ENCODE measurements at places on chromosomes 7 and 10.

DNA sequence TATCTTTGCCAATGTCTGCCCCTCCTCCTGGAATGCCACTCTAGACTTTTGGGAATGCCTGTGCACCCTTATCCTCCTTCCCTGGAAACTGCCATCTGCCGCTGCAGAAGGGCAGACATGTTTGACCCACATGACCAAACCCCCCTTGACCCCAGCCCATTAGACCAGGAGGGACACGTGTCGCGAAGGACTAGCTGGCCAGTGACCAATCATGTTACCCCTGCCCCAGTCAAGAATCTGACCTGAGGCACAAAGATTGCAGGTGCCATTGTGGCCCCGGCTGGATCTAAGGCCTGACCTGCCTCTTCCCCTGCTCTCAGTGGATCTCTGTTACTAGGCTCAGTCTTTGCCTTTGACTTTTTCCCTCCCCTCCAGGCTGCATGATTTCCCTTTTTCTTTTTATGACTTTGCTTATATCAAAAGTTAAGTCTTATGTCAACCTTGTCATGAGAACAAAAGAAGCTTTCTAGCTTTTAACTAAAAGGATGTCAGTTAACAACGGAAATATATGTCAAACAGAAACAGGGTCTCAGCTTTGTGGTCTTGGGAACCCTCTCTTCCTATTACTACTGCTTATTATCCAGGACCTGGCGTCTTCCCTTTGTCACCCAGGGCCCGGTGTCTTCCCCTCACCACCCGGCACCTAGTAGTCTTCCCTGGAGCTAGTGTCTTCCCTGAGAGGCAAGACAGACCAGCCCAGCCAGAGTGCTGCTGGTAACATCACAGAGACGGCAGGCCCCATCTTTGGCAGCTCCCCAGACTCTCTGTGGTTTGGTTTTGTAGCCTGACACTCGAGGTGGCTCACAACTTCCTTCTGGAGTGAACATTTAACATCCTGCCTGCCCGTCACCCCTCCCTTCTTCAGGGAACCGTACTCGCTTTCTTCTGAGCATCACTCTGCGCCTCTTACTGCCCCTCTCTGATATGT lies 24.4 kb upstream of the PPIF start:
- H3K4me3 ChIP-seq = peak overlapping the region; percentile 27
- peaks cover 63% of the 10 kb centered on the region for H3K4me1 ChIP-seq
- peak overlapping the region; percentile 86 for H3K27ac ChIP-seq
- H3K36me3 ChIP-seq = peaks cover 24% of the 10 kb centered on the region
- DNase-seq = peak; percentile 87
- H3K27me3 ChIP-seq = peaks cover 15% of the 10 kb centered on the region

DNA sequence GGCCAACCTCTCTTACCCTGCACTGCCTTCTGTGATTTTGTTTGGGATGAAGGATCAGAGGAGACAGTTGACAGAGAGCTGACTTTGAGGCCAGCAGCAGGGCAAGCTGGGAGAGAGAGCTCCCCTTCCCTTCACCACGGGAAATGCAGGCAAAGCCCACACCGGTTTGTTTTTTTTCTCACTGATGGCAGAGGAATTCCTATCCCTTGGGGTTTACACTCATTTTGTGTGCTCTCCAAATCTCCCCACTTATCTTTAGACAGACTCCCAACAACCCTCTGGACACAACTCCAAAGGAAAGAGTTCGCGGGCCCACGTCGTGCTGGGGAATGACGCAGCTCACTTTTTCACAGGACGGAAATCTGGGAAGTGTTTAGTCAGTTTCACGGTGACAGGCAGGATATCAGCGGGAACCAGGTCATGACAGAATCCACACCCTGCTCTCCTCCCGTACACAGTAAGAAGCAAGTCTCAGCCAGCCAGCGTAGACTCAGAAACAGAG lies 68.3 kb upstream of the FAM171A1 start:
- H3K36me3 ChIP-seq = no peaks in the 10 kb centered on the region
- H3K27me3 ChIP-seq = peaks cover 10% of the 10 kb centered on the region
- H3K4me3 ChIP-seq = peak overlapping the region; percentile 82
- H3K4me1 ChIP-seq = peaks cover 25% of the 10 kb centered on the region

DNA sequence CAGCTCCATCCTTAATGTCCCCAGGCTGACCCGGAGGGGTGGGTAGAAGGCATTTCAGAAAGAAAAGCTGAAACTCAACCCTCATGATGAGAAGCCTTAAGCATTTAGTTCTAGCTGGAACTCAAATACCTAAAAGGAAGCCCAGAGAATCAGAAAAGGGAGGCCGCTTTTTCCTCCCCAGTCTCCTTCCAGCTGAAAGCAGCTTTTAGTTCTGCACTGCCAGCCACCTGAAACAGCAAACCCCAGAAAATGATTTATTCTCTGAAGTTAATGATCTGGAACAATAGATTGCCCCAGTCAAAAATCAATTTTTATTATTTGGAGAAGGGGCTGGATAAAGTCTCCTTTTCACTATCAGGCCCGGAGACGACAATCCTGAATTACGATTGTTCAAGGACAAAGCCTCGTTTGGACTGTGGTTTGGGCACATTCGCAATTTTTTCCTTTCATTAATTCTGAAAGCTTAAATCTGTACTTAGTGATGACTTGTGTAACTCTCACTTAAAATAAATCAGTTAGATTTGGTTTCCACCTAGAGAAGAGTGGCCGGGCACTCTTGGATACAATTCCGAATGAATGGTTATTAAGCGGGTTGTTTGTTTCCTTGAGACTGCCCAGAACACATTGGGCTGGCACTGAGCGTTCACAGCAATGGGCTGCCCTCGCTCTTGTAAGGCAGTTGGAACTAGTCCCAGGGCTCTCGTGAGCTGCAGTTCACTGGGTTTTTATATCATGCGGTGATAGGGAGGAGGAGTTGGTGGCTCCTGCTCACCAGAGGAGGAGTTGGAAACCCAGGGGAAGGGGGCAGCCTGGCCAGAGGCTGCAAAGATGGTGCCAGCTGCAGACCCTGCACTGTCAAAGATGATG lies 262.2 kb downstream of the CCSER2 start:
- H3K4me3 ChIP-seq = no peak overlapping the region
- no peak overlapping the region for H3K27ac ChIP-seq
- no peaks in the 10 kb centered on the region for H3K4me1 ChIP-seq
- H3K36me3 ChIP-seq = no peaks in the 10 kb centered on the region
- no peak for DNase-seq

GRCh38 chr7:97104719-97105238 lies 12.7 kb upstream of the SDHAF3 start:
- H3K4me3 ChIP-seq = no peak overlapping the region
- H3K4me1 ChIP-seq = 0 out of 2 replicates have a peak, but pooled peaks cover 4% of the 10 kb centered on the region
- DNase-seq = peak; percentile 65
- no peak overlapping the region for H3K27ac ChIP-seq

GRCh38 chr10:132588301-132589013 lies 50.9 kb downstream of the INPP5A start:
- H3K27me3 ChIP-seq = no peaks in the 10 kb centered on the region
- peak overlapping the region; percentile 95 for H3K27ac ChIP-seq
- peaks cover 64% of the 10 kb centered on the region for H3K4me1 ChIP-seq
- peaks cover 20% of the 10 kb centered on the region for H3K36me3 ChIP-seq
- peak overlapping the region; percentile 80 for H3K4me3 ChIP-seq

GRCh38 chr7:82229164-82229563 lies 214.4 kb downstream of the CACNA2D1 start:
- no peak for DNase-seq
- H3K4me1 ChIP-seq = no peaks in the 10 kb centered on the region
- H3K4me3 ChIP-seq = no peak overlapping the region

DNA sequence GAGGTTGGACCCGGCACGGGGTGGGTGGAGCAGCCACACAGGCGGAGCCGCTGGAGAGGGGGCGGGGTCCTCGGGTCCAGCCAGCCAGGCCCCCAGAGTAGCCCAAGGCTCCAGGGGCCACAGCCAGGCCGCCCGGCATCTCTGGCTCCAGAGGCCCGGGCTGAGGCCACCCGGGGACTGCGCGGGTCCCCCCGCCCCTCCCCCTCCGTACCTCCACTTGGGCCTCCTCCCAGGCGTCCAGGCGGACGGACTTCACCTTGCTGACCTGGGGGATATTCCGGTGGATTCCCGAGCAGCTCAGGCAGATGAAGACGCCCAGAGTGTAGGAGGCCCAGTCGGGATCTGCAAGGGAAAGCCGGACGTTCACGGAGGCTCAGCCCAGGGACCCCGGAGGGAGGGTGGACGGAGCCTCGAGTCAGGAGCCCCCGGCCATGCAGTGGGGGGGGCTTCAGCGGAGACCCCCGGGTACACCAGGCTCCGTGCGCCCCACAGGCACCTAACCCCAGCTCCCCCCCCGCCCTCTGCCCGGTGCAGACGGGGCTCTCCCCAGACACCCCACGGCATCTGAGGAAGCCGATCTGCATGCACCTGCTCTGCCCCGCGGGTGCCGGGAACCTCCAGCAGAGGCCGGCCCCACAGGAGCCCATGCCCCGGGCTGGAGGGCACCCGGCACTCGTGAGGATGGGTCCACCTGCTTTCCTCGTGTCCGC lies 19.2 kb downstream of the ADAP1 start:
- peaks cover 9% of the 10 kb centered on the region for H3K27me3 ChIP-seq
- H3K36me3 ChIP-seq = no peaks in the 10 kb centered on the region

GRCh38 chr10:114223066-114223465 lies 16.0 kb upstream of the VWA2 start:
- no peak overlapping the region for H3K27ac ChIP-seq
- H3K36me3 ChIP-seq = no peaks in the 10 kb centered on the region
- no peak overlapping the region for H3K4me3 ChIP-seq

GRCh38 chr10:1557081-1557480 lies 180.2 kb downstream of the ADARB2 start:
- H3K36me3 ChIP-seq = peaks cover 4% of the 10 kb centered on the region
- H3K4me3 ChIP-seq = no peak overlapping the region
- H3K27me3 ChIP-seq = peaks cover 4% of the 10 kb centered on the region
- no peak for DNase-seq
- no peak overlapping the region for H3K27ac ChIP-seq
- H3K4me1 ChIP-seq = no peaks in the 10 kb centered on the region

DNA sequence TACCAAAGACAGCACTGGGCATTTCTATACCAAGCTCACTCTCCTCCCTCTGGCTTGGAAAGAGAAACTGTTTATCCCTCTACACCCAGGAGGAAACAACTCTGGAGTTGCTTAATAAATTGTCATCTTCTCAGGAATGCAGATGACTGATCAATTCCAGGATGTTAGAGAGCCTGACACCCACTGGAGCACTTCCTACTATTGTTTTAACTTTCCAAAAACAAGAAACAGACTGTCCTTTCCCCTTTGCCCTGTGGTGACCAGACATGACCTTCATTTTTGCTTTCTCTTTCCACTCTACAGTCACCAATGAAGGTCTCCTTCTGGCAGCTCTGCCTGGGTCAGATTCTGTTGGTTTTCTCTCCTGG lies 19.6 kb downstream of the GIMAP4 start:
- peaks cover 1% of the 10 kb centered on the region for H3K27me3 ChIP-seq
- no peak overlapping the region for H3K4me3 ChIP-seq
- no peak overlapping the region for H3K27ac ChIP-seq
- DNase-seq = no peak

- H3K27me3 ChIP-seq = peaks cover 3% of the 10 kb centered on the region
- H3K36me3 ChIP-seq = no peaks in the 10 kb centered on the region
- H3K27ac ChIP-seq = peak overlapping the region; percentile 83
- peak overlapping the region; percentile 4 for H3K4me3 ChIP-seq
- peak; percentile 84 for DNase-seq
- peaks cover 49% of the 10 kb centered on the region for H3K4me1 ChIP-seq
Observed at GRCh38 chr7:22601812-22602565, 102.0 kb upstream of the STEAP1B start.

DNA sequence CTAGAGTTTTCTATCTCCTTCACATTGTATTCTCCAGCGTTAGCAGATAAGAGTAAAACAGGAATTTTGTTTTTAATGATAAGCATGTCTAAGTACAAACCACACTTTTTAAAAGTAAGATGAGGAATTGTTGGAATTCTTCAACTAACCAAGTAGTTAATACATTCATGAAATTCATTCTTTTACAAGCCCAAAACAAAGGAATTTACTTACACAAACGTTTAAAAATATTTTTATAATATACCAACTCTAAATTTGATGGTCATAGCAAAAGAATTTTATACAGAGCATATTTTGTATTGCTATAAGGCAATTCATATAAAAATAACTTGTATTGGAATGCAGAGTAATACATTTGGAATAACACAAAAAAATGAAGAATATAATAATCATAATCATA lies 51.3 kb downstream of the TWIST1 start:
- no peak overlapping the region for H3K4me3 ChIP-seq
- H3K36me3 ChIP-seq = no peaks in the 10 kb centered on the region
- peak overlapping the region; percentile 29 for H3K27ac ChIP-seq
- no peaks in the 10 kb centered on the region for H3K27me3 ChIP-seq

- no peaks in the 10 kb centered on the region for H3K27me3 ChIP-seq
- H3K27ac ChIP-seq = no peak overlapping the region
- DNase-seq = peak; percentile 38
- peaks cover 33% of the 10 kb centered on the region for H3K4me1 ChIP-seq
Observed at GRCh38 chr7:106618480-106618879, 42.5 kb downstream of the CCDC71L start.

DNA sequence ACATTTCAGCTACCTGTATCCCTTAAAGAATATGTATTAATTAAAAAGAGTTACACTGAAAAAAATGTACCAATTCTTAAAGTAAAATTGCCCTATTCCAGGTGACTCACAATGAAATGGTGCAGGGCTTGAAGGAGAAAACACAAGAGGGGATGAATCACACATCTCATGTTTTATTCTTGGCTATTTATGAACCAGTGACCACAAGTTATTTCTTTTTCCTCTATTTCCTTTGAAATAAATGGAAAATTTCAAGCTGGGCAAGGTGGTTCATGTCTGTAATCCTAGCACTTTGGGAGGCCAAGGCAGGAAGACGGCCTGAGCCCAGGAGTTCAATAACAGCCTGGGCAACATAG lies 106.8 kb downstream of the UBE2H start:
- peaks cover 32% of the 10 kb centered on the region for H3K36me3 ChIP-seq
- DNase-seq = peak; percentile 84
- peaks cover 2% of the 10 kb centered on the region for H3K27me3 ChIP-seq
- peak overlapping the region; percentile 76 for H3K4me3 ChIP-seq
- peaks cover 79% of the 10 kb centered on the region for H3K4me1 ChIP-seq

- peaks cover 34% of the 10 kb centered on the region for H3K4me1 ChIP-seq
- H3K4me3 ChIP-seq = peak overlapping the region; percentile 58
- H3K27me3 ChIP-seq = no peaks in the 10 kb centered on the region
Observed at GRCh38 chr10:88110355-88110754, 246.9 kb downstream of the PTEN start.

- H3K36me3 ChIP-seq = no peaks in the 10 kb centered on the region
- DNase-seq = no peak
- no peak overlapping the region for H3K4me3 ChIP-seq
- H3K4me1 ChIP-seq = no peaks in the 10 kb centered on the region
- no peak overlapping the region for H3K27ac ChIP-seq
Observed at GRCh38 chr7:24038993-24039392, 245.0 kb upstream of the NPY start.

Data from HFFc6 (cell line).